Activated CD8-positive, alpha-beta T cell treated with anti-CD3 and anti-CD28 coated beads, Interleukin-2, amount 10 ng/mL, durations not matched to agents 7 days and 5 days (primary cell): ENCODE measurements at places on chromosomes 13 and 19. TPM values are rescaled to one million over a fixed set of nuclear protein-coding genes. Genes with fewer than 3 reads are reported as not detected.

- H3K4me1 ChIP-seq, result no peaks in the 10 kb centered on the region
- no peaks in the 10 kb centered on the region for H3K27me3 ChIP-seq
- no peaks in the 10 kb centered on the region for H3K36me3 ChIP-seq
- DNase-seq, result no peak
- H3K4me3 ChIP-seq, result no peak overlapping the region
- no peak overlapping the region for H3K27ac ChIP-seq
Observed at GRCh38 chr19:23596872-23597271, 90.1 kb downstream of the ZNF675 start.

DNA sequence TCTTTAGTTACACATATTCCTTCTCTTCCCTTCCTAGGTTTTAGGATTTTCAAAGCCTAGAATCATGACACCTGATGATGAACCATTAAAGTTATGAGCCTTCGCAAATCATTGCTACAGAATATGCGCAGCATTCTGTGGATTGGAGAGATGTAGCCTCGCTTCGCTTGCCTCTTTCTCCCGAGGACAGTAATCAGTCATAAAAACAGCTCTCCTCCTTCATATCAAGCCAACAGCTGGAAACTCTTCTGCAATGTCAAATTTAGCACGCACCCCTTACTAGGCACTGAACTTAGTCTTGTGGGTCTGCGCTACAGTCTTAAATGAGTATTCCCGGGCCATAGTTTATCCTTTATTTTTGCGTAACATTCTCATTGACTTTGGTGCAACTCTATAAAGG lies 79.6 kb downstream of the DACH1 start:
- DNase-seq, result no peak
- no peak overlapping the region for H3K27ac ChIP-seq
- no peaks in the 10 kb centered on the region for H3K4me1 ChIP-seq
- H3K36me3 ChIP-seq, result no peaks in the 10 kb centered on the region
- no peaks in the 10 kb centered on the region for H3K27me3 ChIP-seq

GRCh38 chr13:73223372-73223781 lies 164.6 kb downstream of the KLF5 start:
- no peak overlapping the region for H3K27ac ChIP-seq
- DNase-seq, result peak; percentile 55
- peaks cover 45% of the 10 kb centered on the region for H3K4me1 ChIP-seq
- peaks cover 14% of the 10 kb centered on the region for H3K27me3 ChIP-seq

DNA sequence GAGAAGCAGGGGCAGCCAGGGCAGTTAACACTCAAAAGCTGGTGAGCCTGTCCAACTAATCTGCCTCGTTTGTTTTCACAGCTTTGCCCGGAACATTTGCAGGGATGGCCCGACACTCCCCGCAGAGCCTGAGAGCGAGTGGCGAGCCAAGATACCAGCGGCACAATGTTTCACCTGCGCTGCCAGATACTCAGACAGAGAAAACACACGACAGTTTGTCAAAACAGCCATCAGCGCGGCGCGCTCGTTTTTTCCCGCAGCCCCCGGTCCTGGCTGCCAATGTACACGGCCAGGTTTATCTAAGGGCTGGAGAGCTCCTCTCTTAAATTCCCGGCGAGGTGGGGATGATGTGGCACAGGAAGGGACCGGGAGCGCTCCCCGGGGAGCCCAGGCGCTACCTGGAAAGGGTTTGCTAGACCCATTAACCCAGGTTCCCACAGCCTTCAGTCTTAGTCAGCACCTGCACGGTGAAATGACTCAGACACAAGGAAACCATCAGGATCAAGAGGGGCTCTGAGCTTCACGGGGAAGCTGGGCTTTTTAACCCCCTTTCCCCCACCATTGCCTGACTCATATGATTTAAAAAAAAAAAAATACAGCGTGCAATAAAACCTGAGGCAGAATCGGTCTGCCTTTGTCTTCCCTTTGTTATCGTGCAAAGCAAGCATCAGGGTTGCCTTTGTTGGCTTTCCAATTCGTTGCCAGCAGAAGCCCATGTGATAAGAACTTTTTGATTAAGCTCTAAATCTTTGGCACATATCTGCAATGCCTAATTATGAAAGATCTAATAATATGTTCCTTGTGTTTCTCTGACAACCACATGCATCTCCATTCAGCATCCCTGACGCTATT lies 186.2 kb downstream of the EFNB2 start:
- DNase-seq, result no peak
- no peak overlapping the region for H3K27ac ChIP-seq
- peaks cover 21% of the 10 kb centered on the region for H3K27me3 ChIP-seq
- no peaks in the 10 kb centered on the region for H3K36me3 ChIP-seq
- no peak overlapping the region for H3K4me3 ChIP-seq

- H3K27ac ChIP-seq, result no peak overlapping the region
- no peak for DNase-seq
- H3K4me3 ChIP-seq, result no peak overlapping the region
- peaks cover 30% of the 10 kb centered on the region for H3K4me1 ChIP-seq
Observed at GRCh38 chr19:34431681-34432402, 3.7 kb downstream of the UBA2 start.

DNA sequence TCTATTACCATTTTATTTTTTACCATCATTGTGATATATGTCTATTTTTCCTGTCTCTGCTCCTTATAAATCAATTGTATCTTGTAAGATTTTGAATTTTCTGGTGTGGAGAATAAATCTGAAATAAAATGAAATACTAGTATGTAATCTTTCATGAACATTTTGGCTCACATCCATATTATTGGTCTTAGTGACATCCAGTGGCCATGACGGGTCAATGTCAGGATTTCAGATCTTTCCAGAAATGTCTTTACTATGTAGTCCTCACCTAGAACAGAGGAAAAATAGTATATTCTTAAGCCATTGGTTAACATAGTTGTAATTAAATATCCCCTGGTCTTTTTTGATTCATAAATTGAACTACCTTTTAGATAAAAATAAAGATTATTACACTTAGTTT lies 109.8 kb upstream of the GPC6 start:
- H3K36me3 ChIP-seq, result no peaks in the 10 kb centered on the region
- no peaks in the 10 kb centered on the region for H3K4me1 ChIP-seq

DNA sequence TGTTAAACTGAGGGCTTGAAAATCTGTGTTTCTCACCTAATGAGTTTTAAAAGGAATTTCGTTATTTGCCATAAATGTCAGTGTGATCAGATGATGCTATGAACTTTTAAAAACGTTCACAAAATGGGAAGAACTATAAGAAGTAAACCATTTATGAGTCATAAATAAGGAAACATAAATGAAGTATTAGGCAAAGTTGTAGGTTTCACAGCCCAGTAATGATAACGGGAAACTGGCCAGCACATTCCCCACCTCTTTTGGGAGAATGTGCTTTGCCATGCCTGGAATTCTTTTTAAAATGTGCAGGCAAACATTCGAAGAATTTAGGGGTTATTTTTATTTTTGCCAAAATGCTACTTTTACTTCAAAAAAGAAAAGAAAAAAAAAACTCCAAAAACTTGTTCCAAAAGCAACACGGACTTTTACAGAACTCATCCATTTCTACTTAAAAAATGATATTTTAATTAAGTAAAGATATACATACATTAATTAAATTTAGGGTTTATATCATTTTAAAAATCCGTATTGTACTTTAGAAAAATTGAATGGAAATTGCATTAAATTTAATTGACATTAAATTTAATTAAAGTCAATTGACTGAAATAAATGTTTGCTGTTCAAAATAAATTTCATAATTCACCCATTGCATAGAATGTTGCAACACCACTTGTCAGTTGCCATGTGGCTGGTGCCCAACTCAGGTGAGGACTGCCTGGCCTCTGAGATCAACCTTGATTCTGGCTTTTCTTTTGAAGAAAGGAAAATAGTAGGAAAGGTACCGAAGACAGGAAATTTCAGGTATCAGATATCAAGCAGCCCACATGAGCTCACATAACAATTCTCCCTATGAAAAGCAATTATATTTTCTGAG lies 1198.5 kb downstream of the EFNB2 start:
- no peak overlapping the region for H3K27ac ChIP-seq

- H3K36me3 ChIP-seq, result no peaks in the 10 kb centered on the region
- no peak overlapping the region for H3K27ac ChIP-seq
- H3K4me3 ChIP-seq, result no peak overlapping the region
- no peaks in the 10 kb centered on the region for H3K27me3 ChIP-seq
- no peak for DNase-seq
Observed at GRCh38 chr19:31908496-31909225, 436.7 kb upstream of the ZNF507 start.

The APC2 gene
- total RNA-seq, result not detected

DNA sequence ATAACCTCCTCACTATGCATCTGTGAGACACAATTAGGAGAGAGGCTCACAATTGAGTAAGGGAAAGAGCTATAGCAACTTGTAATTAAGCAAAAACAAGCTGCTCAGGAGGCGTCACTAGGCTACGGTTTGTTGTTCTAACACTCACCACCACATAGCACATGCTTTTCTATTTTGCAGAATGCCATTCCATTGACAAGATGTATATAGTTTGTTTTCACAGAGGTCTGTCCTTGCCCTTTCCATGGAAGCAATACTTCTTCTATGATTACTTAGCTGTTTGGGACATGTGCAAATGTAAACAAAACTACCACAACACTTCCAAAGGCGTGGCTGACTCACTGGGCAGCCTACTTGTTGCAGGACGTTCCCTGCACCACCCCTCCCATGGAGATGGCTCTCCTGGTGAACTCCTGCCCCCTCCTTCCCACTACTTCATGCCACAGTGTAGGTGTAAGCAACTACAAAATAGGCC lies 33.9 kb upstream of the FAM216B start:
- H3K4me3 ChIP-seq, result no peak overlapping the region
- H3K36me3 ChIP-seq, result no peaks in the 10 kb centered on the region
- peaks cover 14% of the 10 kb centered on the region for H3K27me3 ChIP-seq

DNA sequence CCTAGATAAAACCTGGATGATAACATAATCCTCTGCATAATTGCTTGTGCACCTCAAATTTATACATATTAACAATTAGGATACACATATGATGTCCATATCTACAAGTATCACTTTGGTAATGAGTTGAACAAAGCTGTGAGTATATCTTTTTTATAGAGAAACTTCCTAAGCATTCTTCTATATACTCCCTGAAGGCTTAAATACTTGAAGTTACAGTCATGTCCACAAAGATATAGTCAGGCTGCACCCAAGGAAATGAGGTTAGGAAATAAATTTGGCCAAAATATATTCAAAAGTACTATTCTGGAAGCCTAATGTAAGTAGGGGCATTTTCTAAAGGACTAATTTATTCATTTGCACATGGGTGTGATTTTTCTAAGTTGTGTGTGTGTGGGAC lies 761.5 kb downstream of the PCDH9 start:
- no peaks in the 10 kb centered on the region for H3K4me1 ChIP-seq
- no peak for DNase-seq
- H3K36me3 ChIP-seq, result no peaks in the 10 kb centered on the region
- H3K27ac ChIP-seq, result no peak overlapping the region
